ENCODE measurements at places on chromosomes 2 and 18.

GRCh38 chr18:76495435-76496193 lies 572 bp upstream of the ZNF516 start:
- DNase-seq = peak; percentile 49

DNA sequence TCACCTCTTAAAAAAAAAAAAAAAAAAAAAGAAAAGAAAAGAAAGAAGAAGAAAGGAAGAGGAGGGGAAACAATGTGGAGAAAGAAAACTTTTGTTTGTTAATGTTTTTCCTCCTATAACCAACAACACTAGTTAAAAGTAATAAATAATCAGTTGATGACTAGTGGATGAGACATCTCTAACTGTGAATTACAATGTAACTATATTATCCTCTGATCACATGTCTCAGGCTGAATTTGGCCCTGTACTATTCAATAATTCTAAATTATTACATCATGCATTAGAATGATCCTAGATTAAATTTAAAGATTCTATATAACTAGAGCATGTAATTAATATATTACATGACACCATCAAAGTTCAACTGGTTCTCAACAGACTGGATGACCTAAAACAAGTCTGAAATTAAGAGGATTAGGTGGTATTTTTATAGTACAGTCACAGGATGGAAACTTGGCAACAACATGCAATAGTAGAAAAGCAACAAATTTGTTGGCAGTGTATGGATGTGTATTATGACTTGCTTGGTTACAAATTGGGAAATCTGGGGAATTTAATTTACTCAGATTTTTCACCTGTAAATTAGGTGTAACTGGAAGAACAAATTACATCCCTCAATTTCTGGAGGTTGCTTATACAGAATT lies 269.3 kb upstream of the SETBP1 start:
- DNase-seq = no peak

DNA sequence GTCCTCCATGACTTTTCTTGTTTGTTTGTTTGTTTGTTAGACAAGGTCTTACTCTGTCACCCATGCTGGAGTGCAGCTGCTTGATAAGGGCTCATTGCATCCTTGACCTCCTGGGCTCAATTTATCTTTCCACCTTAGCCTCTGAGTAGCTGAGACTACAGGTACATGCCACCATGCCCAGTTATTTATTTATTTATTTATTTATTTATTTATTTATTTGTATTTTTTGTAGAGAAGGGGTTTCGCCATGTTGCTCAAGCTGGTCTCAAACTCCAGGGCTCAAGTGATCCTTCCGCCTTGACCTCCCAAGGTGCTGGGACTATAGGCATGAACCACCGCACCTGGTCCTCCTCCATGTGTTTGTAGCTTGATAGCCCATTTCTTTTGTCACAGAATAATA lies 37.9 kb downstream of the NBEAL1 start:
- DNase-seq = no peak

- no peak for DNase-seq
Observed at GRCh38 chr2:54053830-54054229, 61.6 kb upstream of the ACYP2 start.

GRCh38 chr18:9113468-9114149 lies 11.1 kb downstream of the NDUFV2 start:
- DNase-seq = no peak

- DNase-seq = no peak
Observed at GRCh38 chr2:145797692-145798091, 1277.8 kb upstream of the ZEB2 start.

GRCh38 chr2:230589025-230589424 lies 123.6 kb upstream of the CAB39 start:
- DNase-seq = no peak

DNA sequence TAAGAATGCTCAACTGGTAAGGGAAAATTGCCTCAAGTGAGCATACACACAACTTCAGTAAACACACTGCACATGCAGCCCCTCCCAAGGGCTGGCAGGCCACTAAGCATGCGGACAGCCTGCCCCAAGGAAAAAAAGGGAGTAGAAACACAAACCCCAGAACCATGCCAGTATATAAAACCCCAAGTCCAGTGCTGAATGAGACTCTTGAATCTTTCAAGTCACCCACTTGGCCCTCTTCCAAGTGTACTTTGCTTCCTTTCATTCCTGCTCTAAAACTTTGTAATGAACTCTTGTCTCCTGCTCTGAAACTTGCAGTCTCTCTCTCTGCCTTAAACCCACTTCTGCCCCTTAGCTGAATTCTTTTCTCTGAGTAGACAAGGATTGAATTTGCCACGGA lies 736.4 kb downstream of the RNF144A start:
- DNase-seq = no peak

- peak; percentile 36 for DNase-seq
Observed at GRCh38 chr2:215002500-215002899, 135.9 kb downstream of the ABCA12 start.

DNA sequence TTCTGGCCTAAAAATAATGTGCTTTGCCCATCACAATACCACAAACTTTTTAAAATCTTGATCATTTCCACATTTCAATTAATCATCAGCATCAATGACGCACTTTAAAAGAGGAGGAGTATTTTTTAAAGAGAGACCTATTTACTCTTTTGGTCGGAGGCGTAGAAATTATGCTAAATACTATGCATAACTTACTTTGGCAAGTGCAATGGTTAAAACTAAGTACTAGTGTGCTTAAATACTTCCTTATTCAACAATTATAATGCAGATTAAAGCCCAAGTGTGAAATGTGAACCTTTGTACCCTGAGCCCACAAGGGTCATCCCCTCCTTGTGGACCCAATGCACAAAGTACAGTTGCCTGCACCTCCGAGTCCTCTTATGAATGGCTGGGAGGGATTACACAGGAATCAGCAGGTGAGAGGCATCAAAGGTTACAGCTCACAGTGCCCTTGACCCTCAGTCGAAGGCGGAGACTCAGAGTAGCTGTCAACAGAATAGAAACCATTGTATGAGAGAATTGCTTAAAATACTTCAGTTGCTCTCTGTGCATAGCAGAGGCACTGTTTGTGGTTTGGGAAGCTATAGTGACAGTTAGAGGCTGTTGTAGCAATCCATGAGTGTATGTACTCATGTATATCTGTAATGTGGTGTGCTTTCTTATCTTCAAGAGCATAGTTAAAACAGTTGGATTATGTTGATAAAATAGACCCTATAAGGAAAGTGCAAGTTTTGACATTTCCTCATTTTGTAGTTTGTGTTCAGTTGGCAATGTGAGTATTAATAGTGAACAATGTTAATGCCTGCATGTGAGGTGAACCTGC lies 151.7 kb upstream of the ITGA4 start:
- DNase-seq = no peak

DNA sequence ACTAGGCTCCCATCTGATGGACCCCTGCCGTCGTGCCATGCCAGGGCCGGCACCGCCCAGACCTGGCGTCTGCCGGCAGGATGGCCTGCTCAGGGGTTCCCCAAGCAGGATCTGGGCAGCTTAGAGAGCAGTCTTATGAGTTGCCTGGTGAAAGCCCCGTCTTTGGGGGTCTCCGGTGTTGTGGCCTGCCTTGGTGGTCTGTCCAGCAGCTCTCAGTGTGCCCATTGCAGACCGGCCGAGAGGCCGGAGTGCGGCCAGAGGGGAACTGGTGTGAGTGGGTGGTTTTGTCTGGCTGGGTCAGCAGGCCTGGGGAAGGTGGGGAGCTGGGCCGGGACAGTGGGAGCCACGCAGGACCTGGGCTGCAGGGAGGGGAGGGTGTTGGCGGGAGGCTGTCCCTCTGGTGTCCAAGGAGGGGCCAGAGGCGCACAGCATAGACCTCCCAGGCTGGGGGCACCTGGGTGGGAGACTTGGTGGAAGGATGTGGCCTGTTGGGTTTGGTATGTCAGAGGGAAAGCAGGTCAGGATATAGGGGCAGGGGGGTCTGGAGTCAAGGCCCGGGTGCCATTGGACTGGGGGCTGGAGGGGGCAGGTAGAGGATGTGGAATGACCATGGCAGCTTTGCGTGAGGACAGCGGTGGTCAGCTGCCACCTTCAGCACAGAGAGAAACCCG lies 16.5 kb downstream of the GPC1 start:
- no peak for DNase-seq

- no peak for DNase-seq
Observed at GRCh38 chr18:2895391-2895790, 48.6 kb downstream of the EMILIN2 start.

All from BE2C (cell line).